CMK (cell line): ENCODE measurements at places on chromosomes 1 and 21.
A peak's percentile ranks its signal among the peaks of the same experiment; 100 is the strongest.

DNA sequence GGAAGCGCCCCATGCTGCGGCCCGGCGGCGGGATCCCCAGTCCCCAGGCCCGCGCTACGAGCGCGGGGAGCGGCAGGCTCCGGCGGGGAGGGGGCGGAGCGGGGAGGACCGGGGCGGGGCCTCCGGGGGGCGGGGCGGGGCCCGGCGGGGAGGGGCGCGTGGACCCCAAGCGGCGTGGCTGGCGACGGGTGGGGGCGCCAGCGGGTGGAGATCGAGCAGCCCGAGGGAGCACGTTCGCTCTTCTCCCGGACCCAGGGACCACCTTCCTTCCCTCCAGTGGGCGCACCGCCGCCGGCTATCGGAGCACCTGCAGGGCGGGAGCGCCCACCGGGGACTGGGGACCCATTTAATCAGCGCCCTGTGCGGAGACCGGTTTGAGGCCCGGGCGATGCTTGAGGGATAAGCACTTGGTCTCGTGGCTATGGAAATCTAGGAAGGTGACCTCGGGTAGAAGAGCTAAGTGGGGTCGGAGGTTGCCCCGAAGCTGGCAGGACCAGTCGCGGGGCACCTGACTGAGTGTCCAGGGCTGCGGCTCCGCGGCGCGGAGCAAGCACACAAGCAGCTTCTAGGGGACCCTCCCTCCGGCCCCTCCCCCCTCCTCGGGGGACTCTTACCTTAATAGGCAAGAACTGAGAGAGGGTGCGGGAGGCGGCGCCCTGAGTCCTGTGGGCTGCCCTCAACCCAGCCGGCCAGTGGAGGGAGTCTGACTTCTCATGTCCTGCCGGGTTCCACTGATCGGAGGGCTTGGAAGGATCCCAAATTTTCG lies at the start of gene TSPAN2:
TSS of gene TSPAN2 (minus strand) at position 84 of the 766 bp plus-strand sequence. CDS start at position 13, 71 bp downstream.
- no peak for DNase-seq

DNA sequence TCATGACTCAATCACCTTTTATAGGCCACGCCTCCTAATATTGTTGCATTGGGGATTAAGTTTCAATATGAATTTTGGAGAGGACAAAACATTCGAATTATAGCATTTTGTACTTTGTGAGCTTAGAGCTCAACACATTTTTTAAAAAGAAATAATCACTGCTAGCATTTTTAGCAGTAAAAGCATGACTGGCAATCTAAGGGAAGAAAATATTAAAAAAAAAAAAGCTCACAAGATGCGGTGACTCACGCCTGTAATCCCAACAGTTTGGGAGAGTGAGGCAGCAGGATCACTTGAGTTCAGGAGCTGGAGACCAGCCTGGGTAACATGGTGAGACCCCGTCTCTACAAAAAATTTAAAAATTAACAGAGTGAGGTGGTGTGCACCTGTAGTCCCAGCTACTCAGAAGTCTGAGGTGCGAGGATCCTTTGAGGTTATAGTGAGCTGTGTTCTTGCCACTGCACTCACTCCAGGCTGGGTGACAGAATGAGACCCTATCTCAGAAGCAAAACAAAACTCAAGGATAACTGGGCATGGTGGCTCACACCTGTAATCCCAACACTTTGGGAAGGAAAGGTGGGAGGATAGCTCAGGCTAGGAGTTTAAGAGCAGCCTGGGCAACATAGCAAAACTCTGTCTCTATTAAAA lies 28.8 kb upstream of the DIPK1A start:
- DNase-seq = no peak

DNA sequence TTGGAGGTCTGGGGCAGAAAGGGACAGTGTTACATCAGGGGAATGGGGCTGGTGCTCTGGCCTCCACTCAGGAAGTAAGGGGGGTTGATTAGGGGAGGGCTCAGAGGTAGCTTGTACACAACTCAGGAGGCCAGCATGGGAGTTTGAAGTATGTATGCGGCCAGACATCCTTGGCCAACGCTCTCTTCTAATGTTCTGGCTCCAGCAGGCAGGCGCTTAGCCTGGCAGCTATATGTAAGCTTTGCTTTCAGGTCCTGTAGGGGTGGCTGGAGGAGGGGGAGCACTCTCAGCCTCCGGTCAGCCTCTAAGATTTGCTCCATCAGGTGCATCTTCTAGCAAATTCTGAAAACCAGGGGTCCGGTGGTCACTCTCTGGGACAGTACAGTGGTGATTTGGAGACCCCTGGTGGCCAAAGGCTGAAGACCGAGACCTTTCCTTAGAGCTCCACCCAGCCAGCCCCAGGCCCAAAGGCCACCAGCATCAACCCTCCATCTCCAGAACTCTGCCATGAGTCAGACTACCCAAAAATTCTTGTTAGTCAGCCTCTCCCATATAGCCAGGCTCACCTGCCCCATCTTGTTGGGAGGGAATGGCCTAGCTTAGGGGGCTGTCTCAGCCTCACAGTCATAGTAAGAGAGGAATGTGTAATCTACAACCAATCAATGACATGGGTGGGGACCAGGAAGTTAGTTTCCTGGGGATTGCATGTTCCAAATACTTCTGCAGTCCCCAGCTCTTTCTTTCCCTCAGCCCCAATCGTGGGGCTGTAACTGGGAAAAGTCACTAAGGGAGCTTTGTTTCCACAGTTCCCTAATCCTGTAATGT lies 9.7 kb upstream of the COL8A2 start:
- no peak for DNase-seq

DNA sequence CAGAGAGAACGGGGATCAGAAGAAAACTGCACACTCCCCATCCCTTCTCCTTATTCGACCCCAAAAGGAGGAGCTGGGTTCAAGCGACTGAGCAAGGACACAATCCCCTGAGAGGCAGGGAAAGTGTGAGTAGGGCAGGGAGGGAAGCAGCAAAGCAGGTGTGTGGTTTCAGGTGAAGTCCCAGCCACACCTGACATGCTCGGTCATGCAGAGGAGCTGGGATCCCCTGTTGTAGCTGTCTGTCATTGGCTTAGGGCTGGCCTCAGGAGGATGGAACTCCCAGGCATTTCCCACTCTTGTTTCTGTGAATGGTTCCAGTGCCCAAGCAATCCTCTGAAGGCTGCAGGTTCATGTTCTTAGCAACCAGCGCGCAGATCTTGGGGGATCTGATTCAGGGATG lies 150.7 kb downstream of the DSCAM start:
- DNase-seq = no peak

DNA sequence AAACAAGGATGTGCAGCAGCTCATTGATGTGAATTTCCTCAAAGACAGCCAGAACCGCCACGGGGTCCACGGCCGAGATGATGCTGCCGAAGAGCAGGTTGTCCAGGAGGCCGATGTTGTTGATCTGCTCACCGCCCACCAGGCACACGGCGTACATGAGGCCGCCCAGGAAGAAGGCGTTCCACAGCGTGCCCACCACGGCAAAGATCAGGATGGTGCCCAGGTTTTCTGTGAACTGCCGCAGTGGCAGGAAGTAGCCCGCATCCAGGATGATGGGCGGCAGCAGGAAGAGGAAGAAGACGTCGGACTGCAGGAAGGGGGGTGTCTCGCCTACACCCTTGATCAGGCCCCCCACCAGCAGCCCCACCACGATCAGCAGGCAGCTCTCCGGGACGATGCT lies 41.1 kb downstream of the SLC9A1 start:
- no peak for DNase-seq

GRCh38 chr1:101697072-101697471 lies 299.7 kb downstream of the OLFM3 start:
- no peak for DNase-seq

DNA sequence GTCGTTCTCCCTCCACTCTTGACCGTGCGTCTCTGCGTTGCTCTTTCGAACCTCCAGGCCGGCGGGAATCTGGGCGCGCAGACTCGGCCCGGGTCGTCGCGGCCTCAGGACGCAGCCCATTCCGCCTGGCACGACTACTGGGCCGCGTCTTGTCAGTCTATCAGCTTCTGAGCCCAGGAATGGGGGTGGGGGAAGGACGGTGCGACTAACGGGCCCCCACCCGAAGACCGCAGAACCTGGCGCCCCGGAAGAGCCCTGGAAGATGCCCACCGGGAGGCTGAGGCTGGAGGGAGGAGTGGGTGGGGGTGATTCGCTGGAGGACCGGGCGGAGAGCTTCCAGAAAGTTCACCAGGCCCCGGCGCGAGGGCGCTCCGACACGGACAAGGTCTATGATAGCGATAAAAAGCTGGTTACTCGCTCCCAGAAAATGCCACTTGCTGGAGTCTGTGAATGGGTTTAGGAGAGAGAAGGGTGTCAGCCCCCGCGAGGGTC lies 1.7 kb upstream of the DMRTA2 start:
- no peak for DNase-seq

DNA sequence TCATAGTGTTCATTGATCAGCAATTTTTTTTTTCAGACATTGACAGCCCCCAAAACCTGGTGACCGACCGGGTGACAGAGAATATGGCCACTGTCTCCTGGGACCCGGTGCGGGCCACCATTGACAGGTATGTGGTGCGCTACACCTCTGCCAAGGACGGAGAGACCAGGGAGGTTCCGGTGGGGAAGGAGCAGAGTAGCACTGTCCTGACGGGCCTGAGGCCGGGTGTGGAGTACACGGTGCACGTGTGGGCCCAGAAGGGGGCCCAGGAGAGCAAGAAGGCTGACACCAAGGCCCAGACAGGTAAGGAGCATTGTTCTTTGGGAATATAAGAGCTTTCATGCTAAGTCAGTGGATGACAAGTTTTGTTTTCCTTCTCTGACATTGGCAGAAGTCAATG lies 49.3 kb downstream of the TNN start:
- no peak for DNase-seq

- no peak for DNase-seq
These were observed 71.0 kb downstream of the LMO4 start for GRCh38 chr1:87399701-87400100.

DNA sequence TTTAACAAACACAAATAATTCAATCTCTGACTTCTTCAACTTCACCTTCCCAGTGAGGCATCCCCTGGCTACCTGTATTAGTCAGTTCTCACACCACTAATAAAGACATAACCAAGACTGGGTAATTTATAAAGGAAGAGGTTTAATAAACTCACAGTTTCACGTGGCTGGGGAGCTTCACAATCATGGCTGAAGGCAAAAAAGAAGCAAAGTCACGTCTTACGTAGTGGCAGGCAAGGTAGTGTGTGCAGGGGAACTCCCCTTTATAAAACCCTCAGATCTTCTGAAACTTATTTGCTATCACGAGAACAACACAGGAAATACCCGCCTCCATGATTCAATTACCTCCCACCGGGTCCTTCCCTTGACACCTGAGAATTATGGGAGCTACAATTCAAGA lies 478.5 kb downstream of the ADGRL2 start:
- no peak for DNase-seq

DNA sequence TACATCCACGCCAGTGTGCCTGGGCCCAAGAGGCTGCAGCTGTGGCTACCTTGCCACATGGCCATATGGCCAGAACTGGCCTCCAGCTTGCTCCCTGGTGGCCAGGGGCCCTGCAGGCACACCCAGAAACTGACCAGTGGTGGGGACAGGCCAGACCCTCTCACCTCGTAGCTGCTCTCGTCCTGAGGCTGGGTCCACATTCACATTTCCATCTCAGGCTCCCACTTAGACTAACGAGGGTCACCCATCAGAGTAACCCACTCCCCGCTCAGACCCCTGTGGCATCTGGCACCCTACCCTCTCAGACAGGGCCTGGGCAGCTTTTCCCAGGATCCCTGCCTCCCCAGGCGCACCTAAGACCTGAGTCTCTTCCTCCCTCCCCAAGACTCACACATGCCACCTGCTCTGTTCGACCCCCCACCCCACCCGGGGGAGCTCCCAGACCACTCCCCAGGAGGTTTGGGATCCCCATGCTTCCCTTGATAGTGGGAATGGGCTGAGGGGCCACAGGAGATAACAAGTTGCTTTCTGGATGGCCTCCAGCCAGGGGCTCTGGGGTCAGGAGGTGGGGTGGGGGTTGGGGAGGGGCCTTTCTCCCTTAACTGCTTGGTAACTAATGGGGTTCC lies 21.3 kb upstream of the RNU1-4 start:
- DNase-seq = peak; percentile 24

DNA sequence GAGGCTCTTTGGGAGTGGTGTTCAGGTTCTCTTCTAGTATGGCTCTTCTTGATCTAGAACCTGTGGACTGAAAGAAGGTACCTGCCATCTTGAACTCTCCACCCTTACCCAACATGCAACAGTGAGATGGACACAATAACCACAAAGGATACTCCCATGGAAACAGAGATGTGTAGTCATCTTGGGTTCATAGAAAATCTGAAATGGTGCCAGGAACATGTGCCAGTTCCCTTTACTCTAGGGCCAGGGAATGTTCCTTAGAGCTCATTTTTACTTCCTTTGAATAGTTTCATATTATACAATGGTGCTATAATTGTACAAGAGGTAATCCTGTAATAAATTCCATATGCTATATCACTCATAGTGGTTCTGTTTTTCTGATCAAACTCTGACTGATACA lies 13.2 kb upstream of the SCYL3 start:
- no peak for DNase-seq

DNA sequence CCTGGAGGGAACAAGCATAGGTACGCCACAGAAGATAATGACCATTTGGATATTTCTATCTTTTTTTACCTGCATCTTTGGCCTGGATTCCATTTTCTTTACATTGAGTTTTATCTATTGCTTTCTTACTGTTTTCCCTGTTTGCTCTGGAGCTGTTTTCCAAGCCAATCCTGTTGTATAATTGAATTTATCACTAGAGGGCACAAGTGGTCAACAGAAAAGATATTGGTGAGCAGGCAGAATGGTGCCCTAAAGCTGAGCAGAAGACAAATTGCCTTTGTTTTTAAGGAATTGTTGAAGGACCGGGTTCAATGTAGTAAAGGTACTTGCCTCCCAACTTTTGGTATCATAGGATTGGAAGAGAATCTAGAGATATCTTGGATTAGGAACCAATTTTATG lies 152.8 kb downstream of the PPP1R12B start:
- DNase-seq = no peak
